ENCODE measurements at places on chromosomes 6 and 20.

DNA sequence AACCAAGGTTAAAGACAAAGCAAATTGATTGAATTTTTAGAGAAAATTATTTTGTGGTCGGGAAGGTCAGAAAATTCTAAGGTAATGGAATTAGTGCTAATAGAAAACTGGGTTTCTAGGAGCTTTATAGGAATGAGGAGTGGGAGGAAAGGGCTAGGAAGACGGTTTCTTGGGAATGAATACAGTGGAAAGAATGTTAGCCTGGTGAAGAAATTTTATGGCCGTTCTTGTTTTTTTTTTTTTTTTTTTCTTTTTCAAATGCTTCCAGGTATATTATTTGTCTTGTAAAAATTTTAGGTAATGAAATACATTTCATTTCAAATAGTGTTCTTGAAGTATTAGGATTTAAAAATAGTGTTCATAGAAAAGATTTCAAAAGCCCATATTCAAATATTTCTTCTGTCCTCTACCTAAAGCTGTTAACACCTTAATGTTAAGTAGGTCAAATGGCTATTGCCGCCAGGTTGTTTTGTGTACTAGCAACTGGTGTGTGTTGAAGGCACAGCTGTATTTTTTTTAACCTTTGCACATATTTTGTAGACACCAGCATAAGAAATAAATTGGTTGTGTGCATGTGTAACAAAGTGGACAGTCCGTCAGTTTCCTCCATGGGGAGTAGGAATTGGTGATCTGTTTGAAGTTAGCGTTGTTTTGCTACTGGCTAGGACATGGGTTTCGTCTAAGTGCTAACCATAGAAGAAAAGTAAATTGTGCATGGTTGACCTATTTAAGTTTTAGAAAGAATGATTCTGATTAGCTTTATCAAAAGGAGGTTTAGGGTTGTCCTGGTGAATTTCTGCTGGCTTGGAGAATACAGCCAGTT lies 32.3 kb downstream of the AFDN start:
- no peak for DNase-seq

DNA sequence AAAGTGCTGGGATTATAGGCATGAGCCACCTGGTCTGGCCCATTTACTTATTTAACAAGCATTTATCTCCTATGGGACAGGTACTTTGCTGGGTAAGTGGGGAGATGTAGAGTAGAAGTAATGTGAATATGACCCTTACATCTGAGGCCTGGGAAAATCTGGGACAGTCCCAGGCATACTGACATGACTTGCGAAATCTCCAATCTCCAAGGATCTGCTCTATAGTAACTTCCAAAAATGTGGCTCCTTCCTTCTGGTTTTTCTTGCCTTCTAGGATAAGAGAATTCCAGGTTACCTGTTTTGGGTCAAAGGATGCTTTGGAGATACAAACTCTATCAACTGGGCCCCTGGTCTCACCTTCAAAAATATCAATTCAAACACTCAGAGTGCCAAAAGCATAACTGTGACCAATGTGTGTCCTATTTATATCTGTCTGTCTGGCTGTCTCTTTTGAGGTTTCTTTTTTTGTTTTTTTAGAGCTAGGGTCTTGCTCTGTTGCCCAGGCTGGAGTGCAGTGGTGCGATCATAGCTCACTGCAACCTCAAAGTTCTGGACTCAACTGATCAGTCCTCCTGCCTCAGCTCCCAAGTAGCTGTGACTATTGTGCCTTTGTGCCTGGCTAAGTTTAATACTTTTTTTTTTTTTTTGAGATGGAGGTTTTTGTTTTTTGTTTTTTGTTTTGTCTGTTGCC lies 11.7 kb upstream of the JARID2 start:
- DNase-seq, result no peak

DNA sequence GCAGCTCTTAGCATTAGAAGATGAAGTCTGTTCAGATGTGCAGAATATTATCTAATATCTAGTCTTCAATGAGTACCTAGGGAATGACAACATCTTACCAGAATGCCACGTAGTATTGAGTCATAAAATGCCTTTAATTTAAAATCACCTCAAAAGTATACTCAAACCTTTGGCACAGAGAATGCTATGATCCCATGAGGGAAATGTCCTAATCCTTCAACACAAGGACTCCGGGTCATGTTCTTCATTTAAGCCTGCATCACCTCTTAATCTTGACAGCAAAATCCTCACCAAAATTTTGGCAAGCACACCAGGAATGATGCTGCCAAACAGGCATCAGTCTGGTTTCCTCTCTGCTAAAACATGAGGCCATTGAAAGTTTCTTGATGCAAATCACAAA lies 23.6 kb upstream of the MARCKS start:
- DNase-seq, result peak; percentile 93

DNA sequence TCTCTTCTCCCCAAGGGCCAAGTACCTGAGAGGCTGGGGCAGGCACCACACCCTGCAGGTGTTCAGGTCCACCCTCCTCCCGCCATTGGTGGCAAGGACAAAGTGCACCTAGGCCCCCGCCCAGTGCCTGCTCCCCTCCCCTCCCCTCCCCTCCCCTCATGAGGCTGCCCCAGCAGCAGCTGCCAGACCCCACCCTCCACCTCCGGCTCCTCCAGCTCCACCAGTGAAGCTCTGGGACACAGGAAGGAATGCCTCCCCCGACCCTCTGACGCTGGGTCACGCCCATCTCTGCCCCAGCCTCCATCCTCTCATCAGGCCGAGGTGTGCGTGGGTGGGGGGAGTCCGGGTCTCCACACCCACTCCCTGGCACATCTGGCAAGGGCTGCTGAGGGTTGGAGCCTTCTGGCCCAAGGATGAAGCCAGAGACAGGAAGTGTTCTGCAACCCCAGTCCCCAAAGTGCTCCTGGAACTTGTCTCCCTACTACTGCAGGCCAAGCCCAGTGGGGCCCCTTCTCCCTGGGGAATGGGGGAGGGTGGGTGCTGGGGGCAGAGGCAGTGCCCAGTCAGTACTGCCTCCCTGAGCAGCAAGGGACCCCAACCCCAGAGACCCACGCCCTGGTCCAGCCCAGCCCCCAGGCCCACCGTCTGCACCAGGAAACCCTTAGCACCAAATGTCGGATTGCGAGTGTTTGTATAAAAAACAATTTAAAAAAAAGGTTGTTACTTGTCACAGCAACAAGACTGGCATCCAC lies 1.6 kb upstream of the UCKL1 start:
- DNase-seq, result no peak

GRCh38 chr6:47306887-47307286 lies 2.8 kb downstream of the TNFRSF21 start:
- peak; percentile 10 for DNase-seq

DNA sequence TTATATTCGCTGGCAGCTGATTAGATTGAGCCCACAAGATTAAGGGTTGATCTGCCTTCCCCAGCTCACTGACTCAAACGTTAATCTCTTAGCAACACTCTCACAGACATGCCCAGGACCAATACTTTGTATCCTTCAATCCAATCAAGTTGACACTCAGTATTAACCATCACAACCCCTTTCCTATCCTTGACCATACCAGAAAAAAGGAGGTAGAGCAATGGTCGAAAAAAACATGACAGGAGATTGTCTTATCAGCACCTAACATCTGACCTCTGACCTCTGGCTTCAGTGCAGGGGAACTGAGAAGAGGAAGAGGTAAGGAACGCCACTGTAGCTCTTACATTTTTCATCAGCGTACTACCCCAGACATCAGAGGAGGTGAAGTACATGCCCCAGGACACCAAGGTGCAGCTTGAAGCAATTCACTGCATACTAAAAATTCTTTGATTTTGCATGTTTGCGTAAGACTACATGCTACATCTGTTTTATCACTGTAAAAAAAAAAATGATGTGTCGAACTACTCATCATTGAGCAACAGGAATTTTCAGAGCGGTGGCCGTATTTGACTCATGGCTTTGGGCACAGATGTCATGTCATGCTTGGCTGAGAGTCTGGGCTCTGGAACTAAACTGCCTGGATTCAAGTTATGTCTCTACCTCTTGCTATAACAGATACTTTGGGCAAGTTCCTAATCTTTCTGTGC lies 188.0 kb upstream of the TAB2 start:
- peak; percentile 71 for DNase-seq

DNA sequence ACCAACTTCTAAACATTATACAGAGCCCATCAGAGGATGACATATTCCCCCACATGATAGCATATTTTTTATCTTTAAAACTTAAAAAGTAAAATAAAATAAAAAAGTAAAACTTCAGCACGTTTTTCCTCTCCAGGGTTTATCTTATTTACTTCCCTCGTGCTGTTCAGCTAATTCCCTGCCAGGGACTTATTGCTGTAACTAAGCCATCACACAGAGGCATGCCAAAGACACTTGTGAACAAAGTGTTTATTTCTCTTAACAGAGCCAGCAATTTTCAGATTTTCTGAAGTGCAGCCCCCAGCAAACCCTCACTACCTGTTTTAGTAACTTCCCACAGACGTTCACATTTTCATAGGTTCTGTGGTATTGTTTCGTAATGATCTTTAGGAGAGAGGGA lies 293.8 kb downstream of the ZNF217 start:
- no peak for DNase-seq

DNA sequence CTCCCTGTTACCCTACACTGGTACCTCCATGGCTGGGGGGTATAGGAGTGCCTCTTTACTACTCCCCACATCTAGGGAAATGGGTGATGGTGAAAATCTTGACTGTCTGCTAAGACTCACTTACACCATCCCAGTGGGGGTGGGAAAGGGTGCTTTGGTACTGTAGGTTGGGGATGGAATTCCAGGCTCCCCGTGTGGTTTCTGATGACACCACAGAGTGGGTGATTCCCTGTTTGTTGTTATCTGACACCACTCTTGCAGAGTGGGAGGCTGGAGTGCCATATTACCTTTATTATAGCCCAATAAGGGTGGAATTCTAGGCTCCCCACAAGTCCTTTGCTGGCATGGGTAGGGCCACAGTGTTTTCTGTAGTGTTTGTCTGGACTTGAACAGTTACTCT lies 264.6 kb upstream of the MAN1A1 start:
- peak; percentile 37 for DNase-seq

- DNase-seq, result no peak
Observed at GRCh38 chr20:4891997-4892396, 109.3 kb downstream of the SLC23A2 start.

DNA sequence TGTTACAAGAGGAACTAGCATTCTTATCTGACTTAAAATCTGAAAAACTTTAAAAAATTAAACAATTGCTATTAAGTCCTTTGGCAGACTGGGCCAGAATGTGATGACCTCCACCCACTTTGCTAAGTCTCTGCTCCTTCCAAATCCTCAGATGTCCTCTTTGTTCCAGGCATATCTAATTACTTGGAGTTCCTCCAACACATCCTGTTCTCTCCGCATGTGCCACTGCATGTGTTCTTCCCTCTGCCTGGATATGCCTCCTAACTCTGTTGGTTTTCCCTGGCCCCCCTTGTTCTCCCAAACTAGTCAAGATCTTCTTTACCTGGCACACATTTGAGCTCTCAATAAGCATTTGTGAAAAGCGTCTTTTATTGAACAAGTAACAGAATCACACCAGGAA lies 23.1 kb downstream of the ELOVL2 start:
- no peak for DNase-seq

DNA sequence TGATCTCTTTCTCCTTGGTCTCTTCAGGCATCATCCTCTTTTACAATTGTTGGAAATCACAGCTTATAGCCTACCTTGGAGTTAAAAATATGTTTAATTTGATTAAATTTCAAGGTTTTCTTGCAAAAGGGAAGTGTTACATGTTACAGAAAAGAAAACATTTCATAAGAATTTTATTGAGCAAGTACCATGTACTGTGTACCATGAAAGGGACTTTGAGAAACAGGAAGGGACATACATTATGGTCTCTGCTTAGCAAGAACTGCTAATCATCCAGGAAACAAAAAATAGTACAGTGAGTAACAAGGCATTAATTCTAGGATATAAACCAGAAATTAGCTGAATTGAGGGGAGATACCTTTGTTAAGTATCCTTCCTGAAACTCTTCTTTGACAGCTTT lies 145.3 kb upstream of the SPACA1 start:
- DNase-seq, result no peak

DNA sequence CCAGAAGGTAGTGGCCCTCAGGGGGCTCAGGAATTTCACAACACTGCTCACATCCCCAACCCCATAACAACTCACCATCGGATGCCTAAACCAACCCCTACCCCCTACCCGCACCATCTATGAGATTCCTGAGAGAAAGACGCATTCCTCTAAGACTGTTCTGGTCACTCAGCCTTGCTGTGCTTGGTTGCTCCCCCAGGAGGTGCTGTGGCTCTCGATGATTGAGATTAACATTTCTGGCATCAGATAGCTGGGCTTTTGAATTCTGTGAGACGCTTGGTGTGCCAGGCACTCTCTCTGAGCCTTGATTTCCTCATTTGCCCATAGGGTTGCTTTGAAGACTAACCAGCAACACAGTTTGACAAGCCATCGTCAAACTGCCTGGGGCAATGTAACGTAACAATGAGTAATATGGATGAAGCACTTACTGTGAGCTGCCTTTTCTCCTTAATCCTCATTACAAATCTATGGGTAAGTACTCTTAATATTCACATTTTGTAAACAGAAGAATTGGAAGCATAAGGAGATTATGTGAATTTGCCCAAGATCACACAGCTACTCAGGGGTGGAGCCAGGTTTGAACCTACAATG lies 978 bp downstream of the WFDC6 start:
- no peak for DNase-seq

DNA sequence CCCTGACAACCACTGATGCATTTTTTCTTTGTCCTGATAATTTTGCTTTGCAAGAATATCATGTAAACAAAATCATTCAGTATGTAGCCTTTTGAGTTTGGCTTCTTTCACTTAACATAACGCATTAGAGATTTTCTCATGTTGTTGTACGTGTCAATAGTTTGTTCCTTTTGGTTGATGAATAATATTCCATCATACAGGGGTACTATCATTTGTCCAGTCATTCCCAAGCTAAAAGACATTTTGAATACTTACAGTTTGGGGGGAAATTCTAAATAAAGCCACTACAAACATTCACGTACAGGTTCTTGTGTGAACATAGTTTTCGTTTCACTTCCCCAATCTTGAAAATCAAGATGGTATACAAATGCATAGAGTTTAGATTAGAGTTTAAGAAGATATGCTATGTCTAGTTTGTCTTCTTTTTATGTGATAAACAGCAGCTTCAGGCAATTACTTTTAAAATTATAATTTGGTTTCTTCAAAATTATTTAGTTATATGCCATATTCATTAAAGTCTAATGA lies 5.2 kb downstream of the HAO1 start:
- DNase-seq, result no peak

GRCh38 chr6:152151920-152152319 lies 344.4 kb downstream of the ESR1 start:
- no peak for DNase-seq

DNA sequence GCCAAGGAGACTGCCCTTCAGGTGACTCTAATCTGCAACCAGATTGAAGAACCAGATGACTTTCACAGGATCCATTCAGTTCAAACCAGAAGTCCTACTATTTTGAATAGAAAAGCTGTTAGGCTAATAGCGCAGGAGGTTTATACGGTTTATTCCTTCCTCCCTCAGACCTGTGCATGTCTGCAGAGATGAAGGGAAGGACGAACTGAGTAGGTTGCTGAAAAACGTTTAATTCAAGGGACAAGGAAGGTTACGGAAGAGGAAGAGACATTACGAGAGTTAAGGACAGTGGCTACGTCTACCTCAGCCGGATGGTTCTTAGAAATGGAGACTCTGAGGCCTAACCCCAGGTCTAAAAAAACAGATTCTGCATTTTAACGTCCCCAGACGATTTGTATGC lies 978 bp downstream of the AURKA start:
- no peak for DNase-seq

GRCh38 chr20:3262566-3262965 lies 23.6 kb upstream of the SLC4A11 start:
- peak; percentile 32 for DNase-seq
